ENCODE measurements at places on chromosomes 6 and 20. TPM values are rescaled to one million over a fixed set of nuclear protein-coding genes. Genes with fewer than 3 reads are reported as not detected.

Gene STMND1
- total RNA-seq: not detected

Gene MDN1
- 32.0 TPM for total RNA-seq

Gene PTCRA
- total RNA-seq: not detected

Gene GPLD1
- 5.1 TPM for total RNA-seq

Gene DZANK1
- 6.7 TPM for total RNA-seq

Gene HLA-DRB5
- total RNA-seq: 1.6 TPM

Gene TNNC2
- total RNA-seq: not detected

Gene HRH3
- total RNA-seq: not detected

Gene BHLHE23
- total RNA-seq: not detected

Gene BICRAL
- total RNA-seq: 23.2 TPM

Gene VPS52
- 45.5 TPM for total RNA-seq

Gene PI16
- 6.7 TPM for total RNA-seq

Gene PERP
- 35.0 TPM for total RNA-seq

Gene PROKR2
- not detected for total RNA-seq

Gene MEI4
- total RNA-seq: 0.67 TPM

Gene DPPA5
- total RNA-seq: not detected

Gene MICB
- 2.7 TPM for total RNA-seq

Gene THBD
- total RNA-seq: 30.4 TPM

Gene PFDN6
- 35.2 TPM for total RNA-seq

Gene RALY
- 208 TPM for total RNA-seq

Gene COL19A1
- not detected for total RNA-seq
